ENCODE measurements at places on chromosomes 4 and X.

DNA sequence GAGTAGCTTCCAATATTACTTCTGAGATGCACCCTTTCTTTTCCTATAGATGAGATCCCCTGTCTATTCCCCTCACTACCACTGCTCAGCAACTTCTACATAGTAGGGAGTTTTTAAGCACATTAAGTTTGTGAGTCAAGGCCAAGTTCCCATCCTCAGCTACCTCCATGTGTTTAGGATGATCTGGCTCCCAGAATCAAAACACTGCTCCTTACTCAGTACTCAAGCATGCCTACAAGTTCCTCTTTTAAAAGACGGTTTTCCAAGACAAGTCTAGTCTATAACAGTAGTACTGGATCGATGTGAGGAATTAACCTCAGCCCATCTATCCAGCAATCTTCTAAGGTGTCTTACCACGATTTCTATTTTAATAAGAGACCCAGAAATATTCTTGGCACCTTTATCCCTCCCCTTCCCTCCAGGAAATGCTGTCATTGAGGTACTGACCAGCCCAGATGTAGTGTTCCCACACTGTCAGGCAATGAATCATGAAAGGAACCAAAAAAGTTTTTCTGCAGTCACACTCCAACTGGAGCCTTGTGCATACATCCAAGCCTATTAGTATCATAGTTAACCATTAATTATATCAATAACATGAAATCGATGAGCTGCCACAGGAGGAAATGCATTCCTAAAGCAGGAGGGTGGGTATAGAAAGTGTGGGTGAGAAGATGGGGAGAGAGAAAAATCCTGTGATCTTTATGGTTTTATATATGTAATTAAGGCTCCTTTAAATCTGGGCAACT lies 29.6 kb downstream of the AREG start:
- DNase-seq: no peak

GRCh38 chr4:38514465-38515146 lies 149.4 kb upstream of the KLF3 start:
- no peak for DNase-seq

- peak; percentile 73 for DNase-seq
Measured at GRCh38 chr4:78056265-78057129, 626 bp upstream of the FRAS1 start.

DNA sequence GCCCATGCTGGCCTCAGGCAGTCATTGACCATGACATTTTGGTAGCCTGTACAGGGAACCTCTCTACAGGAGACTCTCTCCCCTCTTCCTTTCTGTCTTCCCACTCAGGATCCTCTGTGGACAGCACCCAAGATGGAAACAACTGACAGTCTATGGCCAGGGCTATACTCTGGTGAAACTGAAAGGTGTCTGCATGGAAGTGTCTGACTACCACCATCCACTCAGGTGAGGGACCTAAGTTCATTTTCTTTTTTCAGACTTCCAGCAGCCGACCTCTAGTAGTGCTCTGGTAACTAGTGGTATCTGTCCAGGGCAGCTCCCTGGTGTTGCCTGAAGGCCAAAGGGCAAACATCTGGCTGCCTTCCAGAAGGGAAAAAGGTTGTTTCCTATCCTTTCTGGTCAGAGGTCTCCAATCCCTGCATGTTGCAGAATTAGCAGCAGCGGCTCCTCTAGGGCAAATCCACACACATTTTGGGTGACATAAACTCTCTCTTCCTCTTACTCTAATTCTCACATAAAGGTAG lies 804.5 kb downstream of the C4orf33 start:
- DNase-seq: no peak

DNA sequence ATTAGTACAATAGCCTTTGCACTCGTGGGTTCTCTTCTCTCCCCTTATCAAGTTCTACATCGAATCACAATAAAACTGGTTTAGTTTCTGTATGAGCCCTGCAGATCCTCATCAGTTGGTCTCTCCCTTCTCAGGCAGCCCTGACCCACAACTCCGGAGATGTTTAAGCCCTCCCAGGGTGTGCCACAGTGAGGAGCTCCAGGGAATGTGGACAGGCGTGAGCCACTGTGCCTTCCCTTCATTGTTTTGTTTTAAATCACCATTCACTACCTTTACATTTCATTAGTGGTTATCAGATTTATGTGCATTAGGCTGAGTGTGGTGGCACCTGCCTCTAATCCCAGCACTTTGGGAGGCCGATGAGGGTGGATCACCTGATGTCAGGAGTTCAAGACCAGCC lies 133.2 kb downstream of the LARP7 start:
- DNase-seq: no peak

DNA sequence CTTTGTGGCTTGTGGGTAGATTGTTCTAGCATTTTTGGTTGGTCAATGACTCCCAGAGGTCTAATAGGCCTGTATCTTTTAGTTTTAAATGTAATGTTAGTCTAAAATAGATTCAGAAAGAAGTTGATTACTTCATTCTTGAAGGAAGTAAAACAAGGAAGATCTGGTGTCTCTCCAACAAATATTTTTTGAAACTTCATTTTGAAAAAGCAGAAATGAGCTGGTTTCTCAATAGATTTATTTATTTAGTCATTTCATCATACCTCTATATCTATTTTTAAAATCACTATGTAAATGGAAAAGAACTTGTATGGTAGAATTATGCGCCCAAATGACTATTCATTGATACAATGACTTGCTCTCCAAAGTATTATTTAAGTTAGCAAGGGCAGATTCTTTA lies 7.2 kb downstream of the HTR2C start:
- no peak for DNase-seq

- no peak for DNase-seq
Measured at GRCh38 chr4:52665592-52665991, 6.5 kb upstream of the USP46 start.

DNA sequence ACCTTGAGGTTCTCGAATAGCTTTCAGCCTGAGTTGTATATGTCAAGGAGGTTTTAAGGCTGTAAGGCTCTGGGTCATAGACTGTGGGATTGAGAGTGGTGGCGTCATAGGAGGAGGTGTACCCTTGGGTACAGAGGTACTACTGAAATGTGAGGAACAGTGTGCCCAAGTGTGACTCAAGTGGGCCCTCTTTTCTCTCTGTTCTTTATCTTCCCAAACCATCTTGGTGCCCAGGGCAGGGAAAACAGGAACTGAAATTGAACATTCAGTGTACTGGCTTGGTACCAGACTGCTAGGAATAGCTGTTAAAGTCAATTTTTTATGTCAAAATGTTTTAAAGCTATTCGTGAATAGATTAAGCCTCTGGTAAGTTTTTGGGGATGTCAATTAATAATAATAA lies 136.2 kb upstream of the RPS6KA3 start:
- DNase-seq: no peak

GRCh38 chrX:153880440-153880815 lies 5.5 kb downstream of the L1CAM start:
- no peak for DNase-seq

DNA sequence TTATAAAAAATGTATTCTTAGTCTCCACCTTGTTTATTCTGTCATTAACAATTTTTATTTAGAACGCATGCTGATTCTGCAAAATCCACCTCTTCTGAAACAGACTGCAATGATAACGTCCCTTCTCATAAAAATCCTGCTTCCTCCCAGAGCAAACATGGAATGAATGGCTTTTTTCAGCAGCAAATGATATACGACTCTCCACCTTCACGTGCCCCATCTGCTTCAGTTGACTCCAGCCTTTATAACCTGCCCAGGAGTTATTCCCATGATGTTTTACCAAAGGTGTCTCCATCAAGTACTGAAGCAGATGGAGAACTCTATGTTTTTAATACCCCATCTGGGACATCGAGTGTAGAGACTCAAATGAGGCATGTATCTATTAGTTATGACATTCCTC lies 75.6 kb upstream of the SMARCA5 start:
- DNase-seq: no peak

DNA sequence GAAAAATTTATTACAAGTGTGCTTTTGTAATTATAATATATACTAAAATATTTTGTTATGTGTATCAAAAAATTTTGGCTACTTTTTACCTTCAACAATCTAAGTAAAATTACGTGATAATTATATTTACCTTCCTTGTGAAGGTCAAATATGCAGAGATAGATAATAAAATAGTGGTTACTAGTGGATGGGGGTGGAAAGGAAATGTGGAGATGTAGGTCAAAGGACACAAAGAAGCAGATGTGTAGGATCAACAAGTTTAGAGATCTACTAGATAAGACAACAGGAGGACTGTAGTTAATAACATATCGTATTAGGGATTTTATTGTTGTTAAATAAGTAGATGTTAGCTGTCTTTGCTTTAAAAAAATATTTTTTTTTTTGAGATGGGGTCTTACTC lies 21.3 kb downstream of the HERC5 start:
- no peak for DNase-seq

DNA sequence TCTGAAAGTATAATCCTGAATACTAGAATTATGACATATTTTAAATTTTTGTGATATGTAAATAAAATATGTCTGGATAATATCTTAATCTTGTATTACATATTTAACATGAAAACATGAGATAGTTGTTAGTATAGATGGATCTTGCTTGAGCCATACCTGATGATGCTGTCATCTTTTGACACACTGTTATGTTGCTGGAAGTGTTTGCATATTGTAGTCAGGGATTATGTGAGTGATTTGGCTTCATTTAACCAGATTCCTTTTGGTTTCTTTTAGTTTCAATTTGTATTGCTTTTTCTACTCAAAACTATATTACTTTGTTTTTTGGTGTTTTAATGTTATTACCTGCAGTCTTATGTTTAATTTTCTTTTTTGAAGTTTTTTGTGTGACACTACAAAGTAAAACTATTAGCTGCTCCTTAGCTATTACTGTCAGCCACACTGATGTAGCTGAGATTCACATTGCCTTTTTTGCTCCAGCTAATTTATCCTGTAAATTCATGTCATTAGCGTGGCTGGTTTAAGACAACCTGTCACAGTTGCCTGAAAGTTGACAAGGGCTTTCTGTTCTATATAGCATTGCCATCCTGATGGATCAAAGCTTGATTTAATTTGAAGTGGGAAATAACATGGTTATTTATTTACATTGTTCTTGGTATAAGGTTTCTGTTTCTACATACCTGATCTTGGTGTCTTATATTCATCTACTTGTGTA lies 33.7 kb downstream of the METAP1 start:
- no peak for DNase-seq

DNA sequence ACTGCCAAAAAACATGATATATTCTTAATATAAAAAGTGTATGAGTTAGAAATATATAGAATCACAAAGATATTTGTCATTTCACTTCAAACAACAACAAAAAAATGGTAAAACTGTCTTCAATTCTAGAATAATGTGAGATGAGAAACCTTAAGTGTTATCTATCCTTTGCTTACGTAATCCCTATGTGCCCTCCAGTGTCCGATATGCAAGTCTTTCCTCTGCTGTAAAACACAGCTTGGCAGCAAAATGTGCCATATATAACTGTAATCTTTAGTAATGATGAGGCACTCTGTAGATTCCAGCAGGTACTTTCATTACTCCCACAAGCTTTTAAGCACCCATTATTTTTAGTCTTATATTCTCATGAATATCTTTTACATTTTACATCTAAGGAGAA lies 555.1 kb upstream of the FRG1 start:
- no peak for DNase-seq

GRCh38 chr4:76016393-76016792 lies 6.9 kb downstream of the CXCL10 start:
- no peak for DNase-seq

- peak; percentile 18 for DNase-seq
Measured at GRCh38 chr4:156132196-156132595, 178.5 kb upstream of the CTSO start.

GRCh38 chr4:7892212-7893019 lies 47.2 kb downstream of the AFAP1 start:
- peak; percentile 77 for DNase-seq

DNA sequence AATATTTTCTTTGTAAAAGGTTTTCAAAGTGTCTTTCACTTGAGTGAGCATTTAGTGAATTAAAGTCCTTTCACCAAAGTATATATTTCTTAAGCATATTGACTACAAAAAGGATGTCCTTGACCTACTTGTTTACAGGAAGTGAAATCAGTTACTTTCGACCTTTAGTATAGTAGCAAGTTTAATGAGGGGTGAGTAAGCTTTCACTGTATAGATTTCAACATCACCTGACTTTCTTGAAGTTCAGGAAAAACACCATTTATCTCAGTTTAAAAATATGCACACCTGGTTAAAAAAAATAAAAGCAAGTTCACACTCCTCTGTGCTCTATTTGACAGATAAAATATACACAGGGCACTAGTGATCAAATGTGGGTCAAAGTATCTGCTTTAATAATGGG lies 88.1 kb downstream of the CCSER1 start:
- DNase-seq: no peak

DNA sequence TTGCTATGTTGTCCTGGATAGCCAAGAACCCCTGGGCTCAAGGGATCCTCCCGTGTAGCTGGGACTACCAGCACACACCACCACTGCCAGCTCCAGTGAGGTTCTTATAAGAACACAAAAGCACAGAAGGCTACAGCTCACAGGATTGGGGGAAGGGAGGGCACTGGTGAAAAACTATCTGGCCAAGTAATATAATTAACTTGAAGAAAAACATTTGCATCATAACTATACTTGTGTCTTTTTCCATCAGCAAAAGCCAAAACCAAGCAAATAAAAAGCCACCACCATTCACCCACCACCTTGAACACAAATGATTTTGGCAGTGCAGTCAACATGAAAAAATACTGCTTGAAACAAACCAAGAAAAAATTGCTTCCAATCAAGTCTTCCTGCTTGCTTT lies 188.2 kb downstream of the MAML3 start:
- DNase-seq: no peak

GRCh38 chr4:5635826-5636195 lies 72.5 kb downstream of the EVC2 start:
- peak; percentile 84 for DNase-seq

DNA sequence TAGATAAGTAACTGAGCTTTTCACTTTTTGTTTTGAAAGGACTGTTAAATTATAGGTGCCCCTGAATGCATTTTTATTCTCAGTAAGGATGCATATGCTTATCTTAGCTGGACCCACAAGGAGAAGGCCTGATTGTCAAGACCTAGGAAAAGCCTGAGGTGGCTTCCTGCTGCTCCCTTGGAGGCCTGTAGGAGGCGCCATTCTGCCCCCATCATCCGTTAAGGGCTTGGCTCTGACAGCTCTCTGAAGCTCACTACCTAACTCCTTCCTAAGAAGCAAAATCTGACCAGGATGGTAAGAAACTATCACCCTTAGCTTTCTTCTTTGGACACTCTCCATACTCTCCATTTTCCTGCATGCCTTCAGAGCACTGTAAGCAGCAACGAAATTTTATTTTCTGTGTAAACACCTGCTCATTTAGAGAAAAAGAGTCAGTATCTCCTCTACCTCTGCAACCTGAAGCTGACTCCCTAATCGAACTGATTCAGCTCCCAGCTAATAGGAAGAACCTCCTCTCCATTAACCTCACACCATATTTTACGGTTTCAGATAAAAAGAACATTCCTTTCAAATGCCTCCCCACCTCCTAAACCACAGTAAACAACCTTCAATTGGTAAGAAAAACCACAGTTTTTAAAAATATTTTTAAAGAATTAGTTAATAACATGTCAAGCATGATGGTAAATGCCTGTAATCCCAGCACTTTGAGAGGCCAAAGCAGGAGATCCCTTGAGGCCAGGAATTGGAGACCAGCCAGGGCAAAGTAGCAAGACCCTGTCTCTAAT lies 73.4 kb upstream of the EDNRA start:
- DNase-seq: no peak

GRCh38 chr4:158787709-158788475 lies 19.1 kb downstream of the FNIP2 start:
- no peak for DNase-seq

All from fibroblast of skin of scalp (primary cell).